Renal cortical epithelial cell (primary cell): ENCODE measurements at places on chromosomes 12 and 14. TPM values are rescaled to one million over a fixed set of nuclear protein-coding genes. Genes with fewer than 3 reads are reported as not detected.

The FOXA1 gene
- 0.40 and 8.2 TPM in 2 replicates for total RNA-seq

DNA sequence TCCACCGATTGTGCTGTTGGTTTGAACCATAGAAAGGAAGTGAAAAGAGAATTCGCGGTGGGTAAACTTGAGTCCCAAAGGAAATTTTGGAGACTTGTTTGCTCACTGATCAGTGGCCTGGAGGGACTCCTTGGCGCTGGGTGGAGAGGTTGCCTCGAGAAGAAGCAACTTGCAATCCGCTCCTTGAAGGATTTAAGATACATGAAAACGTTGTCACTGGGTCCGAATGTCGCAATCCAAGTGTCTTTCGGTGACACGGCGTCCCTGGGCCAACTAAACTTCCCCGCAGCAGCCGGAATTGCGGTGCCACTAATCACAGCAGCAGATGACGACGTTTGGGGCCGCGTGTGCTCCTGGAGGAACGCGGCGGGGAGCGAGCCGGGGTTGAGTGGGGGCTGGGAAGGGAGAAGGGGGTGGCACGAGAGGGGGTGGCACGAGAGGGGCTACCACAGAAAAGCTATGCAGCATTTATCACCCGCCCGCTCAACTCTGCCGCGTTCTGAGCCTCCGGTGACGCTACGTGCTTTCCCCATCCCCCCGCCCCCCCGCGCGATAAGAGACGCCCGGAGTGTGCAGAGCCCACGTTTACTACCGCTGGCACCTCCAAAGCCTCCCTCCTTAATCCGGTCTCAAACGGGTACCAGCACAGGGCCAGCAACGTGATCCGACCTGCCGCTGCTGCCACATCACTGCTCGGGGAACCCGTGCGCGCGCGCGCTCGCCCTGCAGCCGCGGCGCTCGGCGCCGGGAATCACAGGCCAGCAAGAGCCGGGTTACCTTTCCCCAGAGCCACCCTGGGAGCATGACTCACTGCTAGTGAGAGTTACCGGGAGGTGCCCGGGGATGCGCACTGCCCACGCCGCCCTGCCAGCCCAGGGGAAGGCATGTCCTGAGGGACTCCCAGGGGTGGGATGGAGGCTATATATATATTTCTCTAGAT is 833 bp upstream of the BHLHE41 start:
- peak; percentile 83 for DNase-seq

The IFNG gene
- total RNA-seq, result not detected in 2 replicates

- peak; percentile 19 for DNase-seq
Measured at GRCh38 chr12:62258941-62259630, 1.1 kb upstream of the USP15 start.

- no peak for DNase-seq
Measured at GRCh38 chr14:33275879-33276278, 337.2 kb downstream of the NPAS3 start.

GRCh38 chr12:17550011-17550410 is 540.0 kb downstream of the RERGL start:
- DNase-seq, result no peak

The HIP1R gene
- total RNA-seq, result 90.6 and 93.9 TPM in 2 replicates

- DNase-seq, result no peak
Measured at GRCh38 chr12:80846952-80847351, 90.8 kb downstream of the LIN7A start.
